Activated effector memory CD4-positive, alpha-beta T cell treated with Interleukin-2 at 50 U/mL for 16 hours (primary cell): ENCODE measurements at places on chromosomes 16 and 17.

GRCh38 chr17:79779084-79779529 is 1.2 kb downstream of the CBX2 start:
- no peak for DNase-seq

DNA sequence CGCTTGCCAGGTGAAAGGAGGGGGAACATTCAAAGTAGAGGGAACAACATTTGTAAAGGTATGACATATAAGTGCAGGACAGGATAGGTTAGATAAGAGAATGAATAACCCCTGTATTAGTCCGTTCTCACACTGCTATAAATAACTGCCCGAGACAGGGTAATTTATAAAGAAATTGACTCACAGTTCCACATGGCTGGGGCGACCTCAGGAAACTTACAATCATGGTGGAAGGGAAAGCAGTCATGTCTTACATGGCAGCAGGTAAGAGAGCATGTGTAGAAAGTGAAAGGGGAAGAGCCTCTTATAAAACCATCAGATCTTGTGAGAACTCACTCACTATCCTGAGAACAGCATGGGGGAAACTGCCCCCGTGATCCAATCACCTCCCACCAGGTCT is 223.8 kb downstream of the SOX9 start:
- DNase-seq: no peak

- no peak for DNase-seq
Measured at GRCh38 chr17:38713456-38714075, 8.5 kb downstream of the MLLT6 start.

DNA sequence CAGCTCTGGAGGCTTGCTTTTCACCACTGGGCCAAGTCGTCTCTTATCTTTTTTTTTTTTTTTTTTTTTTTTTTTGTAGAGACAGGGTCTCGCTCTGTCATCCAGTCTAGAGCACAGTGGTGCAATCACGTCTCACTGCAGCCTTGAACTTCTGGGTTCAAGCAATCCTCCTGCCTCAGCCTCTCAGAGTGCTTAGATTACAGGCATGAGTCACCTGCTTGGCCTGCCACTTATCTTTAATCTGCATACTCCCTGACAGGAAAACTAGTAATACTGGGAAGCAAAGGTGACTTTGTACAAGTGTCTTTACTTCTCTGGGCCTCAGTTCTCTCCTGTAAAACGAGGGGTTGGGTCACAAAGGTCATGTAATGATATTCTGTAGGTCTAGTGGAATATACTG is 15.0 kb downstream of the NTN1 start:
- DNase-seq: no peak

- DNase-seq: no peak
Measured at GRCh38 chr17:73320601-73321264, 8.9 kb upstream of the CDC42EP4 start.

GRCh38 chr16:90084215-90084950 is 7.3 kb upstream of the PRDM7 start:
- no peak for DNase-seq

DNA sequence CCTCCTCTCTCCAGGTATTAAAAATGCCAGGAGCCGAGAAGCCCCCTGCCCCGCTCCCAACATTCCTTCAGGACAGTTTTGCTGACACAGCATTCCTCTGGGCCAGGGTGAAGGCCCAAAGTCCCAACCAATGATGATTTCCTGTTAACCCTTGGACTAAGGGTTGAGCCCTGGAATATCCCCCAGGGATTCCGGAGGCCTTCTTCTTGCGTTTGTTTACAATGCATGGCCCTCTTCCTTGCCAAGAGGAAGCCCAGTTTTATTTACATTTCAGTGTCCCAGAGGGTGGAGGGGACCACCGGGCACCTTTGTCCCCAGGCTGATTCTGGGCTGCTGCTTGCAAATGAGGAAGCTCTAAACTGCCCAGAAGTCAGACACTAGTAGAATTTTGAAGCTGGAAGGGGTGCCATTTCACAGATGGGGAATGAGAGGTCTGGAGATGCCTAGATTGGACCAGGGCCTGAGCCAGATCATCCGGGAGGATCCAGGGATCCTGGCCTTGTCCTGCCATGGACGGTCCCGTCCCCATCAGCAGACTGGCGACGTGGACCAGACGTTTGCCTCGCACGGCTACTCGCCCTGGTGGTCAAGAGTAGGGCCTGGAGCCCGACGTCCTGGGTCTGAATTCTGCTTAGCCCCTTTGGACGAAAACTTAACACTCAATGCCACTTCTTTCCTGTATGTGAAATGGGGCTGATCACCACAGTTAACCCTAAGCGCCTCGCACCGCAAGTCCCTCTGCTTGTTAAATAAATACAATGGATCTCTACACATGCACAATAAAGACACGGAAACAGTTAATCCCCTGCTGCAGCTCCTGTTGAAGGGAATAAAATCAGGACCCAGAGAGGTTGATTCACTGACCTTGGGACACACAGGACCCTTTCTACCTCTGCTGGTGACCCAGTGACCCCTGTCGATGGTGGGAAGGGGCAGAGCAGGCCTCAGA is 55.6 kb upstream of the CIBAR2 start:
- DNase-seq: no peak

GRCh38 chr17:47822785-47823184 is 1.2 kb upstream of the OSBPL7 start:
- DNase-seq: no peak

DNA sequence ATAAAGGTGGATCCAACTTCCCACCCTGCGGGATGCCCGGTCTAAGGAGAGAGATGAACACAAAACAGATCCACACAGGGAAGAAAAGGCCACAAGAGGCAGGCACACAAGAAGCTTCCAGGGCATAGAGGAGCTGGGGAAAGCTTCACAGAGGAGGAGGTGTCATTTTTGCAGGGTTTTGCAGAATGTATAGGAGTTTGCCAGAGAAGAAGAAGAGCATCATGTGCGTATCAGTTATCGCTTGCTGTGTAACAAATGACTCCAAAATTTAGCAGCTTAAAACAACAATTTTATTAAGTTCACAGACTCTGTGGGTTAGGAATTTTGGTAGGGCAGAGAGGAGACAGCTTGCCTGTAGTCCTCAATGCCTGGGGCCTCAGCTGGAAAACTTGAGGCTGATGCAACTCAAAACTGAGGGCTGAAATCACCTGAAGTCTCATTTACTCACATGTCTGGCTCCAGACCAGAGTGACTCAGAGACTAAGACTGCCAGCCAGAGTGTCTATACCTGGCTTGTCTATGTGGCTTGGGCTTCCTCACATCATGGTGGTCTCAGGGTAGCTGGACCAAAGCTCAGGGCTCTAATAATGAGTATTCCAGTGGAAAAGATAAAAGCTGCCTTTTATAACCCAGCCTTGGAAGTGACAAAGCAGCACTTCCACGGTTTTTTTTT is 33.9 kb upstream of the ZNF423 start:
- no peak for DNase-seq

- DNase-seq: no peak
Measured at GRCh38 chr17:29149431-29150064, 30.6 kb downstream of the MYO18A start.

DNA sequence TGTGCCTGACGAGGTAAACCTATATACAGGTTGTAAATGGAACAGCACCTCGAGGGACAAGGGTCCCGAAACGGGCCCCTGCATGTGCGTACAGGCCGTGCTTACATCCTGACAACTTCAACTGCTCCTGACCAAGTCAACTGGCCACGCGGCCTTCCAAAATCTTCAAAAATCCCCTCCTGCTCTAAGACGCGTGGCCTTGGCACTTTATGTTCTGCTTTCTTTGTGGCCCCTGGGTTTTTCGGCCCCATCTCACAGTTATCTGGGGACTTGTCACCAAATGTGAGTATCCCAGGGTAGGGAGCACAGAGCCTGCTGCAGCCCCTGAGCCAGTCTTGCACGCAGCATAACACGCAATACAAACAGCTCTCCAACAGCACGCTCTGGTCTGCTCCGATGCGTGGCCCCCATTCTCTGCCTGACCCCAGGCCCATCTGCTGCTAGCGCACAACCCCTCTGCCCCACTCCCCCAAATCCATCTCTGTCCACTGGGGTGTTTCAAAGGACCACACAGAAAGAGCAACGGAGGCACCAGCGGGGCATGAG is 659 bp downstream of the RPH3AL start:
- DNase-seq: no peak

DNA sequence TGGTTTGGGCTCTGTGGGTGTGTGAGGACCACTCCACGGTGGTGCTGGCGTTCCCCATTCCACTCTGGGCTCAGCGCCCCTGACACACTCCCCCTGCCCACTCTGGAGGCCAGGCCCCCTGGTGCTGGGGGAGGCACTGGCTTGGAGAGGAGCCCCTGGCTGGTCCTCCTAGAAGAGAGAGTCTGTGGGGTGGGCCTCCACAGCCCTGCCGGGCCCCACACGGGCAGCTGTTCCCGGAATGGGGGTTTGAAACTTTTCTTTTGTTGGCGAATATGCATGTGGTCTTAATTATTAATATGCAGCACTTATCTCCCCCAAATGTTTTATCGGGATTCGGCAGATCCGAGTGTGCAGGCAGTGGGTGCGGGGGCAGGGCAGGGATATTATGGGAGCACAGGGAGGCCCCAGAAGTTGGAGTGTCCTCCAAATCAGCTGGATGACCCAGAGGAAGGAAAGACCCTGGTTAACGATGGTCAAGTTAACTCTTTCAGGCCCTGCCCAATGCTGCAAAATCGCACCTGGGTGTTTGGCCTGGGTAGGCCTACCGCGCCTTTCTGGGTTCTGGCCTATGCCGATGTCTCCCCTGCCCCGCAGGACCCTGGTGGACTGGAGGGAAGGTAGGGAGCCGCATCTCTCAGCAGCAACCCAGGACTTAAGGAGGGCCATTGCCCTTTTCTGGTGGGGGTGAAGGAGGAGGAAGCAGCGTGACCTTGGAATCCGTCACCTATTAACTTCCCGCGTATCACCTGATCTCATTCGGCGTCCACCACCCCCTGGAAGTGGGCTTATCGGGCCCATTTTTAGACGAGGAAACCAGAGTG is 36.0 kb downstream of the TMEM235 start:
- no peak for DNase-seq

- DNase-seq: no peak
Measured at GRCh38 chr17:4083187-4083586, 59.6 kb downstream of the ZZEF1 start.

- no peak for DNase-seq
Measured at GRCh38 chr17:66730461-66730923, 104.4 kb upstream of the CACNG5 start.

DNA sequence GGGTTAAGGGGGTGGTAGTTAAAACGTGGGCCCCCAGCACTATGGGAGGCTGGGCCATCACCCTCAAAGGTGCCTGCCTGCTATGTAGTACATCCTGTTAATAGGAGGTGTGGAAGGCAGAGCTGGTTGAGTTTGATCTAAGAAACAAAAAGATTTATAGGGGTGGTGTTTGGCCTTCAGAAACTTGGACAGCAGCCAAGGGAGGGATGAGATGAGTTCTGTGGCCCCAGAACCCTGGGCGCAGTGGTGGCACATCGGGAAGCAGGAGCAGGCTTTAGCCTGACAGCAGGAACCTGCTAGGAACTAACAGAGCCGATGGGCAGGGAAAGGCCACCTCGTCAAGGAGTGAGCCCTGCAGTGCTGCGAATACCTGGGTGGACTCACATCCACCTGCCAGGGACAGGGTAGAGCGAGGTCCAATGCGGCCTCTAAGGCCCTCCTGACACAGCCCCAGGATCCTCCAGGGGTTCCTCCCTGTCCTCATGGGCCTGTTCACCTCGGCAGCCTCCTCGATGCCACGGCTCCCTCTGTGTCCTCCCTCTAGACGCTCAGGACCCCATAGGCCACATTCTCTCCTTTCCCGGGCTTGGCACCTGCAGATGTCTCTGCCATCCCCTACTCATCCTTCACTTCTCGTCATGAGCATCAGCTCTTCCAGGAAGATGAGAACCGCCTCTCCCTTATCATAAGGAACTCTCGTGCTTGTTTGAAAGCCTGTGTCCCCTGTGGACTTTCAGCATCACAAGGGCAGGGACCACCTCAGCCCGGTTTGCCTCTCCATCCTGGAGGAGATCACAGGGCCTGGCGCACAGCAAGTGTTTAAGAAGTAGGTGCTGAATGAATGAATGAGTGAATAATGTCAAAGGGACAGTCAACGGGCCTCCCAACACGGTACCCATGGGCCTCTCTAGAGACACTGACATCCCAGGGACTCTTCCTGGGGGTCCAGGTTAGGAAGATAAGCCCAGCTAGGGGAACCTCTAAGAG is 103.5 kb upstream of the TNRC6C start:
- DNase-seq: no peak

DNA sequence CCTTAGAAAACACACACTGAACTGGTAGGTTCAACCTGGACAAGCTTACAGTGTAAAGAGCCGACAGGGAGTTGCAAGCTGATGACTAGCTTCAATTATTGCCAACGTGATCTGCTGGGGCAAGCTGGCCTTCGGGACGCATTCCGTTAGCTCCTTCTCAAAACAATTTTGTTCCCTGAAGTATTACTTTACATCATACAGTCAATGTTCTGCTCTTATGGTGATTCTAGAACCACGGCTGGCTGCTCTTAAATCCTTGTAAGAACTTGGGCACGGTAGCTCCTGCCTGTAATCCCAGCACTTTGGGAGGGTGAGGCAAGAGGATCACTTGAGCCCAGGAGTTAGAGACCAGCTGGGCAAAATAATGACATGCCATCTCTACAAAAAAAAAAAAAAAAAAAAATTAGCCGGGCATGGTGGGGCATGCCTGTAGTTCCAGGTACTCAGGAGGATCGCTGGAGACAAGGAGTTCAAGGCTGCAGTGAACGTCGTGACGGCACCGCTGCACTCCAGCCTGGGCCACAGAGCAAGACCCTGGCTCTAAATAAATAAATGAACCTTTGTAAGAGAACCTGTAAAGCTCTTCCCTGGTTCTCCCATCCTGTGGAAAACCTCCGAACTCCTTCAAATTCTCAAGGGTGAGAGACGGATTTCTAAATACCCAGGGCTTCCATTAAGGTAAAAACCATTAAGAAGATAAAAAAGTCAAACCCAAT is 2.0 kb downstream of the CDIP1 start:
- DNase-seq: no peak

GRCh38 chr17:15485045-15485444 is 17.6 kb upstream of the CDRT4 start:
- no peak for DNase-seq

- DNase-seq: no peak
Measured at GRCh38 chr17:82217120-82217529, 4.5 kb upstream of the CCDC57 start.

DNA sequence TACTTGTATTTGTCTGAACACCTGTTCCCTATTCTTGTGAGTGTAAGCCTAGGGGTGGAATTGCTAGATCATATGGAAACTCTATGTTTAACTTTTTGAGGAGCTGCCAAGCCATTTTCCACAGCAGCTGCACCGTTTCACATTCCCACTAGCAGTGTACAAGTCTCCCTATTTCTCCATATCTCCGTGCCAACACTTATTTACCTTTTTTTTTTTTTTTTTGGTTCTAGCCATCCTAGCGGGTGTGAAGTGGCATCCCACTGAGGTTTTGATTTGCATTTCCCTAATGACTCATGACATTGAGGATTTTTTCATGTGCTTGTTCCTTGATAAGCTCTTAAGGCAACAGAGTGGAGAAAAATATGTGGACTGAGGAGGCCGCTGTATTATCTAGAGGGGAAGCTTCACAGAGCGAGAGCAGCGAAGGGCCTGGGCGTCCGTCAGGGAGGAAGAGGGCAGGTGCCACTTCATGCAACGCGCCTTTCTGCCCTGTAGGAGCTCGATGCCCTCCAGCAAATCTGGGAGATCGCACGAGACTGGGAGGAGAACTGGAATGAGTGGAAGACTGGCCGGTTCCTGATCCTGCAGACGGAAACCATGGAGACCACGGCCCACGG is 50.0 kb downstream of the DNAH2 start:
- DNase-seq: no peak
